Vagina (tissue), 2 donors: ENCODE measurements at places on chromosomes 12 and 14. TPM values are rescaled to one million over a fixed set of nuclear protein-coding genes. Genes with fewer than 3 reads are reported as not detected.

DNA sequence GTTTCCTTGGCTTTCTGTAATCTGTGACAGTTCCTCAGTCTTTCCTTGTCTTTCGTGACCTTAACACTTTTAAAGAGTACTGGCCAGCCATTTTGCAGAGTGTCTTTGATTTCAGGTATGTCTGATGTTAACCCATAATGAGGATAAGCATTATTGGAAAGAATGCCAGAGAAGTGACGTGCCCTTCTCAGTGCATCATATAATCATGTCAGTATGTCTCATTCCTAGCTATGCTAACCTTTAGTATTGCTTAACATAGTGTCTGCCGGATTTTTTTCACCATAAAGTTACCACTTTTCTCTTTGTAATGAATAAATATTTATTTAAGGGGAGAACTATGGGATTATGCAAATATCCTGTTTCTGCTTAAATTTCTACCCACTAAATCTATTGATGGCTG lies 28.5 kb downstream of the RERG start:
- no peak for DNase-seq

GRCh38 chr14:89490466-89490865 lies 73.4 kb upstream of the FOXN3 start:
- no peak for DNase-seq

GRCh38 chr12:3644104-3644503 lies 108.8 kb downstream of the CRACR2A start:
- DNase-seq, result no peak

- no peak for DNase-seq
Observed at GRCh38 chr14:32468955-32469354, 139.9 kb downstream of the AKAP6 start.

GRCh38 chr12:100474617-100475016 lies 951 bp downstream of the NR1H4 start:
- DNase-seq, result no peak

- DNase-seq, result no peak
Observed at GRCh38 chr14:67782090-67782489, 34.3 kb downstream of the ZFYVE26 start.

DNA sequence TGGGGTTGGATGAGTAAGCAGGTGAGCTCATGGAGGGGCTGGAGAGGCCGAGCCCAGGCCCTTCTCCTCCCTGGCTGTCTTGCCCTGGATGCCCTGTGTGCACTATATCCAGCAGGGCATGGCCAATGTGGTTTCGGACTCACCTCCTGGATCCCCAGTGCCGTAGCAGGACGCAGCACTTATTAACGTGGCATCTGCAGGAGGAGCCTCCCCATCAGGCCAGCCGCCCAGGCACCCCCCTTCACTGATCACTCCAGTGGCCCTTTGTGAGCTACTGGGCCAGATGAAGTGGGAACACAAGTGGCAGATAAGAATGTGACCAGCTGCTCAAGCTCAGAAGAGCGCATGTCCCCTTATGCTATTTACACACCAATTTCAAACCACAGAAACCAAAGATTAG lies 43.1 kb upstream of the DICER1 start:
- no peak for DNase-seq

DNA sequence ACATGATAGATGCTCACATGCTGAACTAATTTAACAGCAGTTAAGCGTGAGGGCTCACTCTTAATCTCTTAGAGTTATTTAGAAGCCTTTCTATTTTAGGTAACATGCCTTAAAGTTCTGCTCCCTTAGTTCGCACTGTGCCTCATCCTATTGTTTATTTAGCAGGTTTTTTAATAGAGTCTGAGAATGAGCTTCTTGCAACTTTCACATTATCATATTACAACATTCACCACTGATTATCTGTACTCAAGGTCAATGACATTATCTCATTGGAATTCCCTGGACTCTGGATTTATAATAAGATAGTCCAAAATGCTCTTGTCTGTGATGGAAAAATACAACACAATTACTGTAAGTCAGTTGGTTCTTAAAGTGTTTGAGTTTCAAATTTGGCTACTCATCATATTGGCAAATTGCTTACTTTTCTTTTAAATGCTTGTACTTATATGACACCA lies 183.6 kb upstream of the SLC38A2 start:
- DNase-seq, result no peak

GRCh38 chr12:10528174-10528953 lies 22.7 kb downstream of the EIF2S3B start:
- no peak for DNase-seq

GRCh38 chr12:57086493-57087009 lies 2.4 kb upstream of the NAB2 start:
- no peak for DNase-seq

DNA sequence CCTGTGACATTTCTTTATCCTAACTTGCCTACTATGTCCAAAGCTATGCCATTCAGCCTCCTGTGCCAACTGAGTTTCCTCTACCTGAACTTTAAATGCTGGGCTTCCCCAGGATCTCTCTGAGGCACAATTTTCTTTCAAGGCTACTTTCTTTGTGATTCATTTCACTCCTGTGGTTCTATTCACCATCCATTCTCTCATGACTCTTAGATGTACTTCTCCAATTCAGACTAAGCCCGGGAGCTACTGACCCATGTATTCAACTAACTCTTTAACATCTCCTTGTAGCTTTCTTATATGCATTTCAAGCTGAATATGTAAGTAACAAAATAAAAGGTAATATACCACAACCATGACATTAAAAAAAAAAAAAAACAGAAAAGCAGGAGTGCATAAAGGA lies 738.9 kb upstream of the USP15 start:
- no peak for DNase-seq

GRCh38 chr12:23415180-23415579 lies 534.3 kb downstream of the SOX5 start:
- DNase-seq, result no peak

- DNase-seq, result no peak
Observed at GRCh38 chr12:83010169-83010804, 323.6 kb downstream of the TMTC2 start.

GRCh38 chr12:89856431-89856830 lies 147.8 kb upstream of the ATP2B1 start:
- DNase-seq, result no peak

DNA sequence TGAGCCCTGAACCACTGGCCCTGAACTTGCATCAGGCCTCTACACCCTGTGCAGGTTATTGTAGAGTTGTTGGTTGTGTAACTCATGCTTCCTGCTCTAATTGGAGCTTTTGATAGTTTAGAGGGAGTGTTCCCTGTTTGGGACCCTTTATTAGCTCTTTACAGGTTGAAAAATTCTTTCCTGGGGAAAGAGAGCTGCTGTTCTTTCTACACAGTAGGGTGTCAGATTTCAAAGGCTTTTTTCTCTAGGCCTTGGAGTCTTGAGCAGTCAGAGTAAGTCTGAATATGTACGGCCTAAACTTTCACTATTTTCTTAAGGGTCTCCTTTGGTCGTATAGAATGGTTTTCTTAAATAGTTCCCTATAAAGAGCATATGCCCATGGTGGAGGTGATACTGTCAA lies 60.8 kb upstream of the NEDD1 start:
- DNase-seq, result no peak

DNA sequence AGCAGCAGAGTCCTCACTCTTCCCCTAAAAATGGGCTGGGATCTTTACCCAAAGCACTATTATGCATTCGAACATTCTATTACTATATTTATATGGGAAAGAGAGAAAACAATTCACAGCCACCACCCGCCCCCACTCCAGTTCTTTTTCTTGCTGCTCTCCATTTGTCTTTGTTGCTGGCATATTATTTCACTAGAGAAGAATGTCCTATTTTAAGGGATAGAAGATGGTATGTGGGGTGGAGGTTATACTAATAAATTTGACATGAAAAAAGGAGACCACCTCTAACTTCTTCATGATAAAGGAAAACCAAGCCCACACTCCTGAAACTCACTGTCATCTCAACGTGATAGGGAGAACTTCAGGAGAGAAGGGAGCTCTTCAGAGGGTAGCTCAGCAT lies 28.5 kb upstream of the NTF3 start:
- no peak for DNase-seq

DNA sequence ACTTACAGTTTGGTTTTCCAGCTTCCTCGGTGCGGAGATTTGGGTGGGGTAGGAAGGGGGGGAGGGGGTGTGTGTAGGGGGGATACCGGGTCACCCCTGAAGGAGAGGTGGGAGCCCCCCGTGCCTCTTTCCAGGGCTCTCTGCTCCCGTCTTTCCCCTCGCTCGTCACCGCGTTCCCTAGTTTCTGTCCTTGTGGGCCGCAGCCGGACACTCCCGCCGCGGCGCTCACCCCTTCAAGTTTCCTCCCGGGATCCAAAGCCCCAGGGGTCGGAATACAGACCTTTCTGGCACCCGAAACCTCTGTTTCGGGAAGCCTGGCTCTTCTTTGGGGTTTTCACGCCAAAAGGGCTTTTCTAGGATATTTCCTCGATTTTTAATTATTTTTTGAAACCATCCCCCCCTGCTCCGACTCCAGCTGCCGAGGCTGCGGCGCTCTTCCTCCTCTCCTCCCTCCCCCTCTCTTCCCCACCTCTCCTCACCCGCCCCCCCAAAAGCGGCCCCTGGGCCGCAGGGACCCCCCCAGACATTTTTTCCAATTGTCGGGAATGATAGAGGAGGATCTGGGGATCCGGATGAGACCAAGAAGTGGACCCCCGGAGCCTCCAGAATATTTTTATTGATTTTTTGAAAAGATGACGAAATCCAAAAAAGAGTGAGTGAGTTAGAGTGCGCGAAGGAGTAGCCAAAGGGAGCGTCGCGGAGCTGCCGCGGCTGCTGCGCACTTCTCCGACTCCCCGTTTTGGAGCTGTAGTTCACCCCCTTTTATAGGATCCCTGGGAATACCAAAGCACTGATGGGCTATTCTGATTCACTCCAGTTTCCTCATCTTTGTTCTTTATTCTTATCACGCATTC lies 1.7 kb downstream of the CCND2 start:
- DNase-seq, result no peak

GRCh38 chr14:68401855-68402254 lies 391.0 kb downstream of the ZFP36L1 start:
- DNase-seq, result no peak

Gene PTPRQ
- 0.25 TPM for total RNA-seq

Gene B4GALNT3
- total RNA-seq, result 13.3 TPM

Gene ACRBP
- total RNA-seq, result 0.74 TPM

Gene CLEC2A
- total RNA-seq, result not detected

Gene VRTN
- not detected for total RNA-seq

Gene RAD52
- 40.3 TPM for total RNA-seq

Gene TMEM121
- total RNA-seq, result 9.3 TPM

Gene KCNC2
- 0.25 TPM for total RNA-seq

Gene KRT1
- 886 TPM for total RNA-seq
